ENCODE measurements at places on chromosomes 13 and 19.
A peak's percentile ranks its signal among the peaks of the same experiment; 100 is the strongest.

DNA sequence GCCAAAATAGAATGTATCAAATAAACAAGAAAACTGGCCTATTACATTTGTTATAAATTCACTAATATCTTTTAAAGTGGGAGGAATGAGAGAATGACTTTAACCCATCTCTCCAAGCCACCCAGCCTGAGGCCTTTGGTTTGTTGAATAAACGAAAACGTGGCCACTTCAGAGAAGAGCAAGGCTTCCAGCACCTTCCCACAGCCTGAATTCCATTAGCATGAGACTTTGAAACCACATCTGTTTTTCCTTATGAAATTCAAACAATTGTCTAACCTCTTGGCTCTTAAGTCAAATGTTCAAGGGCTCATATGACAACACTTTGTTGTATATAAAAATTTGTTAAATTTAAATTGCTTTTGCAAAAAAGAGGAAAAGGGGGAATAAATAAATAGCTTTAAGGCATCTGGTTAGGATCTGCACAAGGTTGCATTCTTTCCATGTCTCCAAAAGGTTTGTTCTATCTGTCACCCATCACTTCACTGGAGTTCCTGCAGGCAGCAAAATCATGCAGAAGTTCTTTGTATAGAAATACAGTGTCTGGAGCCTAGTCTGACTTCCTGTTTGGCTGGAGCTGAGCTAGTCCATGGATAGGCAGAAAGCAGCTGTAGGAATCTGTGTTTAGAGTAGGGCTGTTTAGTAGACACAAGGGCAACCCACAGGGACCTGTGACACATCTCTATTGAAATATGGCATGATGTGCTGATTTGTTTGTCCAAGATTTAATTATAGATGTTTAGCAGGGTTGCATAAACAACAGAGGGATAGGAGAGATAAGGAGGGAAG lies 502.3 kb downstream of the KCTD12 start:
- peak; percentile 9 for DNase-seq

DNA sequence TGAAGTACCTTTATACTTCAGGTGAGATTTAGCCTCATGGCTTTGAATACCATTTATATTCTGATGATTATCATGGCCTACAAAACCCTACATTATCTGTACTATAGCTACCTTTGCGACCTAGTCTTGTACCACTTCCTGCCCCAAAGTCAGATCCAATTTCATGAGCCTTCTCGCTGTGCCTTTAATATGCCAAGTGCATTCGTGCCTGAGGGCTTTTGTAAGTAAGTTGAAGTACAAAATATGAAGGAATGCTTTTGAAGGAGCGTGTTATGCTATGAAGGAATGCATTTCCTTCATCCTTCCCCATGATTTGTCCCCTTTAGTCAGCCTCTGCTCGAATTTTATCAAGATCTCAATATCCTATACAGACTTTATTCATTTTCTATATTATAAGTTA lies 9.2 kb upstream of the RASL11A start:
- no peak for DNase-seq

- peak; percentile 47 for DNase-seq
Observed at GRCh38 chr13:36920616-36921185, 663 bp upstream of the SMAD9 start.

DNA sequence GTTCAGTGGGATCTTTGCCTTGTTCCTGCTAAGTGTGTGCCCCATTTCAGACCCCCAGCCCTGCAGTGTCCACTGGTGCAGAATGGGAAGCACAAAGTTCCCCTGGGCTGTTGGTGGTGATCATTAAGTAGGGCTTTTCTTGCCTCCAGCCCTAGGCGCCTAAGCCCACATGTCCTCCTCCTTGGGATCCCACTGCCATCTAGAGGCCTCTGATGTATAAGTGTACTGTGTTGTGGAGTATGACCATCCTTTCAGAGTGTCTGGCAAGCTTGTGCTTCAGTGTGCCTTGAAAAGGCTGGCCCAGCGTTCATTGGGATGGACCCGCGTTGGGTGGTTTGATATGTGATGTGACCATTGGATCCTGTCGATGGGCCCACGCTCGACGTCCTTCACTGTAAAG lies 71.2 kb downstream of the WASF3 start:
- DNase-seq: peak; percentile 63

DNA sequence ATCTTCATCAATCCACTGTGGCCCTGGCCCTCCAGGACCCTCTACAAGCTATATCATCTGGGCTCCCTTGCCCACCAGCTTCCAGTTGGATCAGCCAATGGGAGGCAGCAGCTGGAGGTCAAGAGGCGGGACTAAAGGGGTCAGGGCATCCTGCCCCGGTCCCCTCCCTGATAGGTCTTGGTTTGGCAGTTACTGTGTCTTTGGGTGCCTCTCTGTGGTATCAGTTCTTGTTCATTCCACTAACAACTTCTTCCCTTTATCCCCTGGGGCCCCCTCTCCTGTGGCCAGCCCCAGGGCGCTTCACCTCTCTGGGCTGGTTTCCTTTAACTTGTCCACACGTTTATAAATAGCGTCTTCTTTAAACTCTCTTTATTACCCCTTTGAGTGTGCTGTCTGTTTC lies 83.6 kb downstream of the DCT start:
- DNase-seq: no peak

GRCh38 chr13:35499196-35499662 lies 22.7 kb upstream of the MAB21L1 start:
- DNase-seq: no peak

GRCh38 chr13:50124536-50125303 lies 109.5 kb downstream of the KCNRG start:
- DNase-seq: peak; percentile 68

GRCh38 chr19:7862413-7862951 lies 11.7 kb downstream of the PRR36 start:
- DNase-seq: peak; percentile 92

- no peak for DNase-seq
Observed at GRCh38 chr13:104553186-104553585, 1487.0 kb upstream of the SLC10A2 start.

DNA sequence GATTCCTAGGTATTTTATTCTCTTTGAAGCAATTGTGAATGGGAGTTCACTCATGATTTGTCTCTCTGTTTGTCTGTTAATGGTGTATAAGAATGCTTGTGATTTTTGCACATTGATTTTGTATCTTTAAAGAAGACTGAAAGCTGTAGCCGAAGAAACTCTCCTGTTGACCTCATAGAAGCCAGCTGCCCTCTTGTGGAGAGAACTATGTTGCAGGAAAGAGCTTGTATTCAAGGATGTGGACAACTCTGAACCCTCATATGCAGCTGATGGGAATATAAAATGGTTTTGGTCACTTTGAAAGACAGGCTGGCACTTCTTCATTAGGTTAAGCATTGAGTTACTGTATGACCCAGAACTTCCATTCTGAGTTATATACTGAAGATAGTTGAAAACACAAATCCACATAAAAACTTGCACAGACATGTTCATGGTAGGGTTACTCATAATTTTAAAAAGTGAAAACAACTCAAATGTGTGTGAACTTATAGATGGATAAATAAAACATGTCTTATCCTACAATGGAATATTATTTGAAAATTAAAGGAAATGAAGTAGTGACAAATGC lies 65.8 kb upstream of the SLITRK6 start:
- peak; percentile 65 for DNase-seq

All from mesendoderm (in vitro differentiated cells).